C1 segment of cervical spinal cord (tissue), 14 donors: ENCODE measurements at places on chromosomes 2 and 18.

DNA sequence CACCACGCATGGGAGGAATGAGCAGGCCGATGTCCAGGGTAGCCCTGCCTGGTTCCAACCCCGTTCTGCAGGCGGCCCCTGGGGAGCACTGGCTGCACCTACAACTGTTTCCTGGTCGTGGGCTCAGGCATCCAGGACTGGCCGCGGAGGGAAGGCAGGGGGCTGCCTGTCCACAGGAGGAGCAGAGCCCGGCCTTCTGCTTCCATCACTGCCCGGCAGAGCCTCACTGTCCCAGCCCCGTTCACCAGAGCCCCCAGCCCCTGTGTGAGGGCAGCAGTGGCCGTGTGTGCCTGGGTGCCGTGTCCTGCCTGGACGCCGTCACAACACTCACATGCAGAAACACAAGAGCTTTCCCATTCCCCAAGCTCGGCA, 56.2 kb downstream of the KCNG2 start:
- no peak for DNase-seq

DNA sequence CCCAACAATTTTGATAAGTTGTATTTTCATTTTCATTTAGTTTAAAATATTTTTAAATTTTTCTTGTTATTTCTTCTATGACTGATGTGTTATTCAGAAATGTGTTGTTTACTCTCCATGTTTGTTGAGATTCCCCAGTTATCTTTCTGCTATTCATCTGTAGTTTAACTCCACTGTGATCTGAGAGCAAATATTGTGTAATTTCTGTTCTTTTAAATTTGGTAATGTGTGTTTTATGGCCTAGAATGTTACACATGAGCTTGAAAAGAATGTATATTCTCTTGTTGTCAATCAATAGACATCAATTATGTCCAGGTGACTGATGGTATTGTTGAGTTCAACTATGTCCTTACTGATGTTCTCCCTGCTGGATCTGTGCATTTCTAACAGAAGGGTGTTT, 188.2 kb downstream of the CYP26B1 start:
- no peak for DNase-seq

DNA sequence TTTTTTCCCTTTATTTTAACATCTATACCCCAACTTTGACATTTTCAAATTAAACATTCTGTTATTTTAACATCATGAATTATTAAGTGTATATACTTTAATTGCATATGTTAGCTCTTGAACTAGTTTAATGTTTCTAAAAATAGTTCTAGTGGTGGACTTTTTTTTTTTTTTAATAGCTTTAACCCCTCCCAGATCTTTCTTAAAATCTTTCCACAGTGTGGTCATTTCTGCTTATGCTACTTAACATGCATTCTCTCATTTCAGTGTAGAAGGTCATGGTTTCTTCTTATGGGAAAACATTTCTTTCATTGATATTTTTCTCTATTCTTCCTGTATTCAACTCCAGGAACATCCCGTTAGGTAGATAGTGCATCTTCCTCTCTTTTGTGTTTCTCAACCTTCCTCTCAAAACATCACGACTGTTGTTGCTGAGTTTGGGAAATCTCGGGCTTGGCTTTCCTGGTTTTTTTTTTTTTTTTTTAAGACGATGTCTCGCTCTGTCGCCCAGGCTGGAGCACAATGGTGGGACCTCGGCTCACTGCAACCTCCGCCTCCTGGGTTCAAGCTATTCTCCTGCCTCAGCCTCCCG, 849 bp upstream of the TMEM18 start:
- no peak for DNase-seq

DNA sequence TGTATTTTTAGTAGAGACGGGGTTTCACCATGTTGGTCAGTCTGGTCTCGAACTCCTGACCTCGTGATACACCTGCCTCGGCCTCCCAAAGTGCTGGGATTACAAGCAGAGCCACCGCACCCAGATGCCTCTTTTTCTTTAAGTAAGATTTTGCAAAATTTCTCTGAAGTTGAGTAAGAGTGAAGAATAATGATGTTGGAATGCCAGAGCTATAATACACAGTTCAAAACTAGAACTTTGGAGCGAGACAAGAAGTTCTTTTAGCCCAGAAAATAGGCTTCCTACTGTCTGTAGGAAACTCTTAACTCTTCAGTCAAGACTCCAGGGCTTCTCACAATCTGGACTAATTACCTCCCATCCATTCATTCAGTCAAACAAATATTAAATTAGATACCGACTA, 51.4 kb downstream of the MARCHF4 start:
- no peak for DNase-seq

- no peak for DNase-seq
Measured at GRCh38 chr2:29463181-29463900, 348.1 kb downstream of the CLIP4 start.

- no peak for DNase-seq
Measured at GRCh38 chr18:22796113-22796512, 137.0 kb upstream of the RBBP8 start.

- DNase-seq, result no peak
Measured at GRCh38 chr2:72211350-72211749, 63.7 kb upstream of the CYP26B1 start.

DNA sequence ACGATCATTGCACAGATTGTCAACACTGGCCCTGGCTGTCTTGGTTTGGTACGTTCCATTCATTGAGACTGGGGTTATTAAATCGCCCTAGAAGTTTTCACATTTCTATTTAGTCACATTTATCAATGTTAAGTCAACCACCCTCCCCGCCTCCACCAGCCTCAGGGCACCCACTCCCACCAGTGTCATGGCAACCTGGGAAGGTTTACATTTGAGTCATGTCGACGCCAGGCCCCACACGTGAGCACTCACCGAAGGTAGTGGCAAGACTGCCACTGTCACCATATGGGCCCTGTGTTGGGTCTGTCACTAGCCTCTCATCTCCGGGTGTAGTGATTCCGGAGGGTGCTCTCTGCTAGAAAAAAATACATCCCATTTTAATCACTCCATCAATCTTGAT, 194.2 kb downstream of the TWIST2 start:
- DNase-seq, result no peak

- no peak for DNase-seq
Measured at GRCh38 chr2:25758348-25758747, 85.0 kb upstream of the DTNB start.
